ENCODE measurements at places on chromosomes 7 and 10. TPM values are rescaled to one million over a fixed set of nuclear protein-coding genes. Genes with fewer than 3 reads are reported as not detected.

The TMEM225B gene
- 1.6 TPM for total RNA-seq

The SMIM30 gene
- 44.4 TPM for total RNA-seq

The YWHAG gene
- 87.1 TPM for total RNA-seq

The LMOD2 gene
- 5.0 TPM for total RNA-seq

The SNCG gene
- total RNA-seq = 20.1 TPM

The VSTM4 gene
- 21.5 TPM for total RNA-seq
